Activated naive CD8-positive, alpha-beta T cell treated with anti-CD3 and anti-CD28 coated beads for 36 hours (primary cell): ENCODE measurements at places on chromosomes 4 and X. TPM values are rescaled to one million over a fixed set of nuclear protein-coding genes. Genes with fewer than 3 reads are reported as not detected.
A peak's percentile ranks its signal among the peaks of the same experiment; 100 is the strongest.

DNA sequence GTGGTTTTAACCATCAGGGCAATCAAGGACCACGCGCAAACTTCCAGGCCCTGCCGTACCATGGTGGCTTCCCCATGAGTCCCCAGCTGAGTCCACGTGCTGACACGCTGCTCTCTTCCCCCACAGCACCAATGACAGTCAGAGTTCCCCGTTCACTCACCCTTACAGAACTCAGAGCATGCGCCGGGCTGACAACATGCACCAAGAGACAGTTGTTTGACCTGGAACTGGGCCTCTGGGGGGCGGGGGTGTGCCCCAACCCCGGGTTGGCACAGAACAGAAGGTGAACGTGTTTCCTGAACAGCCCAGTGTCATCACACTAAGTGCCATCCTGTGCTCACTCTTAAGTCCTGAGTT lies 29.4 kb downstream of the IRF2 start:
- H3K4me3 ChIP-seq: peak overlapping the region; percentile 12
- no peaks in the 10 kb centered on the region for H3K27me3 ChIP-seq
- peak; percentile 51 for DNase-seq
- H3K27ac ChIP-seq: peak overlapping the region; percentile 69
- H3K36me3 ChIP-seq: peaks cover 55% of the 10 kb centered on the region

DNA sequence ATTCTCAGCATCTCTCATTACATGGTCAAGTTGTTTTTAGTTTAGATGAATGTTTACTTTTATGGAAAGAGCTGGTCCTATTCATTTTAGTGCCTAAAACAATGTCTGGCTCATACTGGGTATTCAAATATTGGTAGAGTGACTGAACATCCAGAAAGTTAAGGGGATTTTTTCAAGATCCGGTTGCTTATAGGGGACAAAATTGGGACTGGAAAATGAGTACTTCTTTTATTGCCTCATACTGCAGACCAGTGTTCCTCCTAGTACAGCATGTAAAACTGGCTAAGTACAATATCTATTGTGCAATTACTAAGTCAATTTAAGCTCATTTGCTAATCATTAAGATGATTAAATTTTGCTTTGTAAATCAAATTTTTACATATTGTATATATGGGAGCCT lies 13.9 kb downstream of the RP2 start:
- no peak overlapping the region for H3K4me3 ChIP-seq
- H3K4me1 ChIP-seq: peaks cover 8% of the 10 kb centered on the region
- no peaks in the 10 kb centered on the region for H3K27me3 ChIP-seq
- H3K36me3 ChIP-seq: peaks cover 11% of the 10 kb centered on the region
- no peak overlapping the region for H3K27ac ChIP-seq

Gene COL4A6
- not detected for total RNA-seq

Gene FAM114A1
- not detected for total RNA-seq

GRCh38 chr4:102598086-102598761 lies 97.1 kb downstream of the NFKB1 start:
- H3K36me3 ChIP-seq: peaks cover 82% of the 10 kb centered on the region
- no peaks in the 10 kb centered on the region for H3K27me3 ChIP-seq
- H3K4me3 ChIP-seq: peak overlapping the region; percentile 55
- H3K27ac ChIP-seq: peak overlapping the region; percentile 96
- DNase-seq: no peak
